ENCODE measurements at places on chromosomes 3 and 15. TPM values are rescaled to one million over a fixed set of nuclear protein-coding genes. Genes with fewer than 3 reads are reported as not detected.

The LIPC gene
- 1.1 TPM for total RNA-seq

The SPINK8 gene
- total RNA-seq: not detected

The SH3GL3 gene
- 0.60 TPM for total RNA-seq

DNA sequence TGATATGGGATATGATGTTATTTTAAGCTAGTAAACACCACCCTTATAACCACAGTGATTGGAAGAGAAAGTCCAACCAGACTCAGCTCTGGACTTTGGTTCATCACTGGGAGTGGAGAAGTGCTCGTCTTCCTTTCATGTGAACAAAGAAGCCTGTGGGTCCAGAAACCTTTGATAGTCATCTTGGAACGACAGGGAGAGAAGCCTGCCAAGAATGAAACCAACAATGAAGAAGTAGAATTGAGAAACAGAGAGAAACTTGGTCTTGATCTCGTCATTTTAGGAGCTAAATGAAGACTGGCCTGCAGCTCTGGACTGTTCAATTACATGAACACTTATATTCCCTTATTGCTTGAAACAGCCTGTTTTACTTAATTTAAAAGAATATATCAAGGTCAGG lies 13.1 kb upstream of the SLC35G2 start:
- no peaks in the 10 kb centered on the region for H3K36me3 ChIP-seq
- H3K4me3 ChIP-seq: no peak overlapping the region
- H3K27me3 ChIP-seq: no peaks in the 10 kb centered on the region
- DNase-seq: no peak

- H3K4me3 ChIP-seq: no peak overlapping the region
- DNase-seq: no peak
- no peak overlapping the region for H3K27ac ChIP-seq
- no peaks in the 10 kb centered on the region for H3K4me1 ChIP-seq
Measured at GRCh38 chr15:93823971-93824913, 407.1 kb upstream of the MCTP2 start.

- DNase-seq: no peak
- H3K36me3 ChIP-seq: no peaks in the 10 kb centered on the region
- no peak overlapping the region for H3K27ac ChIP-seq
- no peak overlapping the region for H3K4me3 ChIP-seq
- peaks cover 3% of the 10 kb centered on the region for H3K4me1 ChIP-seq
Measured at GRCh38 chr3:42229942-42230688, 35.9 kb downstream of the CCK start.

DNA sequence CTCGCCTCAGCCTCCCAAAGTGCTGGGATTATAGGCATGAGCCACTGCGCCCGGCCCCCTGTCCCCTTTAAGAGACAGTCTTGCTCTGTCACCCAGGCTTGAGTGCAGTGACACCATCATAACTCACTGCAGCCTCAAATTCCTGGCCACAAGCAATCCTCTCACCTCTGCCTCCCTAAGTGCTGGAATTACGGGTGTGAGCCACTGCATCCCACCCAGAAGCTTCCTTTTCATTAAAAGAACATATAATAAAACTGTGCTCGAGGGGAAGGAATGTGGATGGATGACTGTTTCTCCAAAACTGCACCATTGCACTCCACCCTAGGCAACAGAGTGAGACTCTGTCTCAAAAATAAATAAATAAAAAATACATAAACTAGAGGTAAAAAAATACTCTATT lies 70.1 kb downstream of the NCEH1 start:
- DNase-seq: peak; percentile 53
- H3K27me3 ChIP-seq: no peaks in the 10 kb centered on the region
- H3K4me1 ChIP-seq: peaks cover 16% of the 10 kb centered on the region
- peaks cover 41% of the 10 kb centered on the region for H3K36me3 ChIP-seq
- H3K27ac ChIP-seq: peak overlapping the region; percentile 84
- no peak overlapping the region for H3K4me3 ChIP-seq

GRCh38 chr3:52121813-52122212 lies 32.4 kb downstream of the POC1A start:
- no peak for DNase-seq
- H3K4me3 ChIP-seq: no peak overlapping the region
- no peaks in the 10 kb centered on the region for H3K4me1 ChIP-seq
- peaks cover 65% of the 10 kb centered on the region for H3K36me3 ChIP-seq

DNA sequence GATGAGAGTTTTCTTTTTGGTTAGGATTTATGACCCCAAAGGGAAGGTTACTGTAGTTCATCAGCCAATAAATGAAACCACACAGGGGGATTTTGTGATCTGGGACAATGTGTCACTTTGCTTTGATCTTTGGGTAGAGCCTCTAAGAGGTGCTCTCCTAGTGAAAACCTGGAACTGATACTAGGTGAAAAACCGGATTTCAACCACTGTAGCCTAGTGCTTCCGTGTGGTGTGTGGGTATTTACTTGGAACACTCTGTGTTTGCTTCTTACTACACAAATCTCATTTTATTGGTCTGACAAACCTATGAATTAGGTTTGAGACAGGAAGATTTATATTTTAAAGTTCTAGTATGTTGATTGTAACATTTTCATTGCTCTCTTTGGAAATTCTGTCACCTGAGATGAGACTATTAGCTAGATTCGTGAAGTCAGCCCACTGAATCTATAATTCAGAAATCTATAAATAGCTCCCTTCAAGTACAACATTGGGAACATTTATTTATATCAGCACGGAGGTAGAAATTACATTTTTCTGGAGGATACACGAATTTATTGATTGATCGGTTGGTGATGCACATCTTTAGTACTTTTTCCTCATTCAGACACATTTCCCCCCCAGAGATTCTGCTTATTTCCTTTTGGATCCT lies 119.8 kb downstream of the AKAP13 start:
- H3K27ac ChIP-seq: no peak overlapping the region
- DNase-seq: no peak
- no peak overlapping the region for H3K4me3 ChIP-seq
- no peaks in the 10 kb centered on the region for H3K36me3 ChIP-seq
- H3K4me1 ChIP-seq: peaks cover 7% of the 10 kb centered on the region

GRCh38 chr3:173266441-173266840 lies 125.4 kb upstream of the SPATA16 start:
- no peak overlapping the region for H3K4me3 ChIP-seq
- no peaks in the 10 kb centered on the region for H3K4me1 ChIP-seq
- no peaks in the 10 kb centered on the region for H3K36me3 ChIP-seq
- DNase-seq: no peak
- H3K27me3 ChIP-seq: no peaks in the 10 kb centered on the region
- no peak overlapping the region for H3K27ac ChIP-seq

GRCh38 chr3:28232659-28233058 lies 8.8 kb upstream of the CMC1 start:
- H3K4me3 ChIP-seq: no peak overlapping the region
- H3K4me1 ChIP-seq: no peaks in the 10 kb centered on the region
- H3K36me3 ChIP-seq: no peaks in the 10 kb centered on the region

All from SJSA1 (cell line).